ENCODE measurements at places on chromosomes 4 and X.

DNA sequence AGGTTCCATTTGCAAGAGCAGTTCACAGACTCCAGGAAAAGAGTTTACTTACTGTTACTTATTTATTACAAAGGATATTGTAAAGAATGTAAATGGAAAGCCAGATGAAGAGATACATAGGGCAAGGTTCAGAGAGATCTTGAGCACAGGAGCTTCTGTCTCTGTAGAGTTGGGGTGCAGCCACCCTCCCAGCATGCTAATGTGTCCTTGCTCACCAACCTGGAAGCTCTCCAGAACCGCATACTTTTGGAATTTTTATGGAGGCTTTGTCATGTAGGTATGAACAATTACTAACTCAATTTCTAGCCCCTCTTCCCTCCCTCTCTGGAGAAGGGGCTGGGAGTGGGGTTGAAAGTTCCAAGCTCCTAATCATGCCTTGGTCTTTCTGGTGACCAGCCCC is 857.2 kb downstream of the RPA4 start:
- DNase-seq = no peak

DNA sequence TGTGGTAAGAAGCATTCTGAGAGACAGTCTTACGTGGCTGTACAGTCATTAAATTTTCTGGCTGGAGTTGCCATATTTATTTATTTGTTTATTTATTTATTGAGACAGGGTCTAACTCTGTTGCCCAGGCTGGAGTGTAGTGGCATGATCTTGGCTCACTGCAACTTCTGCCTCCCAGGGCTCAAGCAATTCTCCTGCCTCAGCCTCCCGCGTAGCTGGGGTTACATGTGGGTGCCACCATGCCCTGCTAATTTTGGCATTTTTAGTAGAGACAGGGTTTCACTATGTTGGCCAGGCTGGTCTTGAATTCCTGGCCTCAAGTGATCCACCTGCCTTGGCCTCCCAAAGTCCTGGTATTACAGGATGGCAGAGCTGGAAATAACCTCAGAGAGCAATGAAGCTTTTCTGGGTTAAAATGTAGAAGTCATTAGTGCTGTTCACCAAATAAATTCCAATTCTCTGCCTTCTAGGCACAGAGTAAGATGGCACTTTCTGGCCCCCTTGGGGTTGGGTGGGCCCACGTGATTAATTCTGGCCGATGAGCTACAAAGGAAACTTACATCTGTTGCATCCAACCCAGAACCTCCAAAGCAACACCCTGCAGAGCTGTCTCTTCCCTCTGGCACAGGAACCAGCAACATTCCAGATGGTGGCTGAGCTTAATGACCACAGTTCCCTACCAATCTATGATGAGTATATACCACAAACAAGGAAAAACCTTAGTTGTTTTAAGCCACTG is 4.5 kb downstream of the MRFAP1 start:
- no peak for DNase-seq

DNA sequence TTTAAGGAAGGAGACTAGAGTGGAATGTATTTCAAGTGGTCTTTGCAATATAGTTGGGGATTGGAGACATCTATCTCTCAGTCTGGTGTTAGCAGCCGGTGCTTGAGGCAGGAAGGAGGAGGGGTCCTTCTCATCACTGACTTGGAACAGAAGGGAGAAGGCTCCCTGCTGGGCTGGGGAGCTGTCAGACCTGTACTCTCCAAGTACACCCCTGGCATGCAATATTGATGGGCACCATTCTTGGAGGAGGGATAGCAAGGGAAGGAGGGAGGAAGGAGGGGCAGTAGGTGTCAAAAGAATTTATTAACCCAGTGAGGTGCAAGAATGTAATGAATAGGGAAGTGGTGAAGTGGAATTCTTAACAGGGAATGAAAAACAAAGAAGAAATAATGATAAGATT is 338.8 kb downstream of the UNC5C start:
- DNase-seq = no peak

- DNase-seq = no peak
These were observed 2.0 kb upstream of the SH3BP2 start for GRCh38 chr4:2790583-2791517.

DNA sequence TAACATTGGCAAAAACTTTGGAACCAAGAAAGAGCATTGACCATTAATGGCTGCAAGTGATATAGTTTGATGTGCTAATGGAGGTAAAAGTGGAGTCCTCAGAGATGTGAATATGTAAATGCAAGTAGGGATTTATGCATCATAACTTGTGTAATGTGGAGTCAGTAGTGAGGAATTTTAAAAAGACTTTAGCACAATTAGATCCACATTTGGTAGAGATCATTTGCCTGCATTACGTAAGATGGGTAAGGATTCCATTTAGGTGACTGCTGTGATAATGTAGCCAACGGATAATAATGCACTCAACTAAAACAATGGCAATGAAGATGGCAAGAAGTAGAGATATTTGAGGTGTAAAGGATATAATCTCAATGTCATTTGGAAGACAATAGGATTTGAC is 1128.4 kb downstream of the ADGRL3 start:
- no peak for DNase-seq
